ENCODE measurements at places on chromosomes 5 and 9.

- DNase-seq, result no peak
These were observed 30.4 kb downstream of the DUSP1 start for GRCh38 chr5:172740428-172741205.

DNA sequence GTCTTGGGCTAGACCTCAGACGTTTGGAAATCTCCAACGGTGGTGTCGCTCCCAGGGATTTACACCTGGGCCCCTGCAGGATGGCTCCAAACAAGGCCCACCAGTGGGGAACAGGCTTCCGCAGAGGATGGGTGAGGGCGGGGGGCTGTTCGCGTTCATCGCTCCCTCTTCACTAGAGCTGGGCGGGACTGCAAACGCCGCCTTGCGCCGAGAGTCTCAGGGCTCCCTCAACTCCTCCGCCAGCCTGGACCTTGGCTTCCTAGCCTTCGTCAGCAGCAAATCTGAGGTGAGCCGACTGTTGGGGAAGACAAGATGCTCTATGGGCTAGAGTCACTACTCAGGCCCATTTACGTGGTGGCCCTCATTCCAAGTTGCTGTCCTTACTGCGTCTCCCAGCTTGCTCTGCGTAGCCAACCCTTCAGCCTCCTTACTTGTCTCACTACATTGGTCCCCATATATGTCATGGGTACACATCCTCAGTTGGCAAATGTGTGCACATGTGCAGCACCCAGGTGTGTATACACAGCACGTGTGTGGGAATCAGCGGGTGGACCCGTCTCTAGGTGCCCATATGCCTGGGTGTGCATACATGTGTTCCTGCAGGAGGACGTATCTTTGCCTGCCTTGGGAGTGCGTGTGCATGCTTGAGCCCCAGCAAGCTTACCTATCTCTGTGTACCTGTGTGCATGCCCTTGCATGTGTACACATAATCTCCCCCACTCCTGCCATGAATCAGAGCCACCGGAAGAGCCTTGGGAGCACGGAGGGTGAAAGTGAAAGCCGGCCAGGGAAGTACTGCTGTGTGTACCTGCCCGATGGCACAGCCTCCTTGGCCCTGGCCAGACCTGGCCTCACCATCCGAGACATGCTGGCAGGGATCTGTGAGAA lies 10.5 kb downstream of the RGS14 start:
- DNase-seq, result no peak

DNA sequence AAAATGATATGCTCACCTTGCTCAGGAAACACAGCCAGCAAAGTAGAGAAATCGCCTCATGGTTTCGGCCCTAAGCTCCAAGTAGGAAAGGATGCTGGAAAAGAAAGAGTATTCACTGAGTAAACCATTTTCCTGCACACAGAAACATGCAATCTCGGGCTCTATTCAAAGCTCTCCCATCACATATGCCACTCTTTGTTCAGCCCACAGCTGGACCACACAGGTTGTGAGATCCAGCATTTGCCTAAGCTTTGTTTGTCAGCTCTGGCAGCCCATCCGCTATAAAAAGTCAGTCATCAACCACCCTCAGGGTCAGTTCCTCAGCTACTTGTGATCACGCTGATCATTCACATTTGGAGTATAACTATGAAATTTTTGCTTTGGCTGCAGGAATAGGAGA lies 96.5 kb upstream of the SMARCA2 start:
- DNase-seq, result no peak

GRCh38 chr5:78497573-78498533 lies 137.4 kb downstream of the SCAMP1 start:
- DNase-seq, result no peak

DNA sequence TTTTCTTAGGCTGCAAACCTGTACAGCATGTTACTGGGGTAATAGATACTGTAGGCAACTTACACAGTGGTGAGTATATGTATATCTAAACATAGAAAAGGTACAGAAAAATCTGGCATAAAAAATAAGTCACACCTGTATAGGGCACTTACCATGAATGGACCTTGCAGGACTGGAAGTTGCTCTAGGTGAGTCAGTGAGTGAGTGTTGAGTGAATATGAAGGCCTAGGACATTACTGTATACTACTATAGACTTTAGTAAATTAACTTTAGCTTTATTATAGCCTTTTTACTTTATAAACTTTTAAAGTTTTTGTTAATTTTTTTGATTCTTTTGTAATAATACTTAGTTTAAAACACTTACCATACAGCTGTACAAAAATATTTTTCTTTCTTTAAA lies 51.3 kb downstream of the DENND4C start:
- DNase-seq, result no peak

DNA sequence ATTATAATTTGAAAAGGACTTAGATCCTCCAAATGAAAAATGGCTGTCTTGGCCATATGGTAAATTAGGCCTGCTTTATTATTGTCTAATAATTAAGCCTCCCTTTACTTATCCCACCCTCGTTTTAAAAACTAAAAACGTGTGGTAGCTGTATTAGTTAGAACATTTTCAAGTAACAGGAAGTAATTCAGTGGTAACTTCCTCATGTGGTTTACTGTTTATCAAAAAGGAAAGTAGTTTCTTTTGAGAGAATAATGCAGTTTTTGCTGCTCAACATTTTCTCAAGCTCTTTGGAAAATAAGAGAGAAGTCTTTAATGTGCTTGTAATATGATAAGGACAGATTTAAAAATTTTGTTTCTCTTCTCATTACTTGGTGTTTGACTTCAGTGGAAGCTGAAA lies 26.0 kb downstream of the ZCCHC7 start:
- DNase-seq, result no peak
